ENCODE measurements at places on chromosomes 12 and 14. TPM values are rescaled to one million over a fixed set of nuclear protein-coding genes. Genes with fewer than 3 reads are reported as not detected.

The RNASE12 gene
- total RNA-seq: not detected

The CCDC60 gene
- total RNA-seq: not detected

The CFAP54 gene
- total RNA-seq: 3.4 TPM

The GUCY2C gene
- under 0.01 TPM for total RNA-seq

Data from aortic smooth muscle cell (primary cell).